ENCODE measurements at places on chromosomes 5 and 9.

GRCh38 chr5:108028412-108028811 is 353.5 kb downstream of the FBXL17 start:
- no peak for DNase-seq

- no peak for DNase-seq
These were observed 832.1 kb upstream of the ZNF608 start for GRCh38 chr5:125578551-125578950.

- DNase-seq: no peak
These were observed 44.4 kb downstream of the RFK start for GRCh38 chr9:76349865-76350264.

GRCh38 chr5:135978993-135979392 is 24.2 kb upstream of the LECT2 start:
- no peak for DNase-seq

DNA sequence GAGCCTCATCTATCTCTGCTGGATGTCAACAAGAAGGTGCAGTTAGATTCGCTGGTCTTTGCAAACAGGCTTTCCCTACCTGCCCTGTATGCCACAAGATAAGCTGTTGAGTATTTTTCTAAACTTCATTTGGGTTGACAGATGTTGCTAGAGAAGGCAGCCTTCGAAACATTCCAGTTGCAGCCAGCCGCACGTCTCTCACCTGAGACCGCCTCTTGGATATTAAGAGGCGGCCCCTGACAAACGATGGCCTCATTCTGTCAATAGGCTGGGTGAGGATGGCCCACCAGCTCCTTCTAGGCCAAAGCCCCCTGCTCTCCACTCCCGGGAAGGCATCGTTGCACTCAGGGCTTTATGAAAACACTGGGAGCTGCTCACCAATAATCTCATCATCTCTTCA is 181.6 kb downstream of the DAB2IP start:
- no peak for DNase-seq

- DNase-seq: no peak
These were observed 27.4 kb upstream of the GCNT1 start for GRCh38 chr9:76431601-76432000.

- DNase-seq: peak; percentile 90
These were observed 368.1 kb upstream of the GRIA1 start for GRCh38 chr5:153122403-153122802.

DNA sequence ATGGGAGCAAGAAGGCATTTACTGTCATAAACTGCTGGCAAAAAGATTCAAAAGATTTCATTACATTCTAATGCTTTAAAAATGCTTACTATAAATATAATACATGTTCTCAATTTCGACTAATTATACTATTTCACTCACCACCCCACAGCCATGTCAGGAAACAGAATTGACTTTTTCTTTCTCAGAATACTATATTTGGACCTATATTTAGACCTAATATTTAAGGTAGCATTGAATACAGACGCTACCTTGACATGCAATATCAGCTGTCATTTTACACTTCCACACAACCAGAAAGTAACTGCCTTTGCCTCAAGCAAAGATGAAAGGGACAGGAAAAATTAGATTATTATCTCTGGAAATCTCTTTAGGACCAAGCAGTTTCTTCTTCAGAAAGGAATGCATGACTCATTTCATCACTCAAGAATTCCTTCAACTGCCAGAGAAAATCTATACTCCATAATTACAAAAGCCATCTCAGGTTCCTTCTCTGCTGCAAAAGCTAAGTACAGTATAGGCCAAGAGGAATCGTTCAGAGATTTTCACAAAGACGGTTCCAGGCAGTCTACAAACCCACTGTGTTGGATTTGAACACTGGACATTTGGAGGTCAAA is 11.8 kb upstream of the UBE2QL1 start:
- no peak for DNase-seq

GRCh38 chr5:139660105-139660922 is 12.2 kb downstream of the CXXC5 start:
- no peak for DNase-seq

GRCh38 chr9:124074746-124075145 is 63.2 kb downstream of the LHX2 start:
- DNase-seq: no peak

GRCh38 chr5:150227606-150228273 is 37.9 kb downstream of the SLC6A7 start:
- no peak for DNase-seq

DNA sequence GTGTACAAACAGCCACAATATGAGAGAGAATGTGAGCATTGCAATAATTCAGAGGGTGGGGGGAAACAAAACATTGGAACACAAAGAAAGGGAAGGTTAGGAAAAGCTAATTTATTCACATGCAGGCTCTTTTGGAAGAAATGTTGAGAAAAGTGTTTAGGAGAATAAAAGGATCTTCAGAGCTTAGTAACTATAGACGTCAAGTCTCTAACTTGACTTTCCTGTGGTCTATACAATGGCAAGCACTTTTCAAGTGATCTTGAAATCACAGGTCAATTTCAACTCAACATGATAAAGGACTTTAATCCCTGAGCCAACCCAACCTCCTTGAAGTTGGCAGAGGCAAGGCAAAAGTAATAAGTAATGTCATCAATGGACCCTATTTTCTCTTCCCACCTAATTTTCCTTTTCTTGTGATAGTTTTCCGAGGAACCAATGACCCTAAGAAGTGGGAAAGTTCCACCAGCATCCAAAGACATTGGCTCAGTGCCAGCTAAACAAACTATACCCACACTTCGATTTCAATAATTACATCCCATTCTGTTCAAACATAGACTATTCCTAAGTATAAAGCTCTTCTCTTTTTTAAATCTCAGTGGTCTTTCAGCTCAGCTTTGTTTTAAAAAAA is 23.7 kb downstream of the RFK start:
- peak; percentile 57 for DNase-seq

DNA sequence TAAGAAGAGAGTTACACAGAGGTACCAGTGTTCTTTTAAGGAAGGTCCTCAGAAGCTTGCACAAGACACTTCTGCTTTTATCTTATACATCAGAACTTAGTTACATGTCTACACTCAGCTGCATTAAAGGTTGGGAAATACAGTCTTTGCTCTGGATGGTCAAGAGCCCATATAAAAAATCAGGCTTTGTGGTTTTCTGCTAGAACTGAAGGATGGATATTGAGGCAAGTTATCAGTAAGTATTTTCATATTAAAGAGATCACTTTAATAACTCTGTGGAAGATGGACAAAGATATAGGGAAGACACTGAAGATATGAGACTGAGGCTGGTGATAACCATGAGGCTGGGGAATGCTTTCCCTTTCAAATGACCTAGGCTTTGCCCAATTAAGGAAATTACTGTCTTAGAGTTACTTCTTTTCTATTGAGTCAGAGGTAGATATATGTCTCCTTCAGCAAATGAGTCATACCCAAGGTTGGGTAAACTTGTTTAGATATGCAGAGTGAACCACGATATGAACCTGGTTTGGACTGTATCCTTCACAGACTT is 87.0 kb upstream of the TNC start:
- no peak for DNase-seq

DNA sequence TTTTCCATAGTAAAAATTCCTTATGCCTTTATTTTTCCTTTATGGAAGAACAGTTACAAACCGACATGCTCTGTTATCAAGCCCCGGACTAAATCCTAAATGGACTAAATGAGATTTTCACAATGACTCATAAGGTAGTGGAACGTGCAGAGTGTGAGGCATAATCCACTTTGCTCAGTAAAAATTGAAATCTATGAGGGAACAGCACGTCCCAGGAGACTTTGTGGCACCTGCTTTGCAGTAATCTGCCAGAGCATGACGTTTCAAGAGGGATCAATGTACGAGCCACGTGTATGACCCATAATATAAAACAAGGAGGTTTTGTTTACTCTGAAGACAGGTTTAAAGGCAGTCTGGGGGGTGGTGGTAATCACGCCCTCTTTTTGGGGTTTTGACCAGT is 83.8 kb upstream of the GNA14 start:
- peak; percentile 31 for DNase-seq

DNA sequence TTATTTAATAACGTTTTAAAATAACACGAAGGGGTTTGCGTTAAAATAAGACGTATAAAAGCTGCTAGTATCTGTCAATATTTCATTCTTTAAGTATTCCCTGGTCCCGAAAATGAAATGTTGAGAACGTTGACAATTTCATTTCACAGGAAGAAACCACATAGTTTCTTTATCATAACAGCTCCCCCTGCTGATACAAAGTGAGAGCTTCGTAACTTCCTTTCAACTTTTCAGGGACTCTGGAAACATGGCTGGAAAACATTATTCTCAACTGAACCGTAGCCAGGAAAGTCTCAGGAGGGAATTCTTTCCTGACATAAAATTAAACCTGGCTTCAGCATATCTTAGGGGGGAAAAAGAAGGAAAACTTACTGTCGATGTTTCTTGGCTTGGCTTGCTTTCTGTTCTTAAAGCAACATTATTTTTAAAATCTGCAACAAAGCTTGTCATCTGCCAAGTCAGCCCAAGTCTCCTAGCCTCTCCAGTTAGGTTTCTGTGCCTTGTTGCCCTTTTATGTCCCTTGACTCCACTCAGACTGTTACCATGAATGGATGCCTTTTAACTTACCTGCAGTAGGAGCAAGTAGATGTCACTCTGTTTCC is 122.9 kb upstream of the DAB2 start:
- no peak for DNase-seq

DNA sequence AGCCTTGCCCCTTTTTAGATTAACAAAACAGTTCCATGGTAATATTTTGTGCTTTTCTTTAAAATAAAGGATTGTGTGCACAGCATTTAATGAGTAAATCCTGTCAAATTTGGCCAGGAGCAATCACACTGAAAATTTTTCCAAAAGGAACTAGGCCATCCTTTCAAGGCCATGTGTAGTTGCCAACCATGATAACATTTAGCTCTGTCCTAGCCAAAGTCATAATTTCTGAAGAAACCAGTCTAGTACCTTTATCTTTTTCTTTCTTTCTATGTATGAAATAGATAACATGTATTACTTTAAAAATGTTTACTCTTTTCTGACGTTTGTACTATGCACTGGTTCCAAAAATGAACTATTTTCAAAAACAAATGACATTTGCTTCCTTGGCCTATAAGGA is 143.7 kb downstream of the PBX3 start:
- no peak for DNase-seq

GRCh38 chr9:127898433-127899127 is 823 bp downstream of the ST6GALNAC6 start:
- no peak for DNase-seq

DNA sequence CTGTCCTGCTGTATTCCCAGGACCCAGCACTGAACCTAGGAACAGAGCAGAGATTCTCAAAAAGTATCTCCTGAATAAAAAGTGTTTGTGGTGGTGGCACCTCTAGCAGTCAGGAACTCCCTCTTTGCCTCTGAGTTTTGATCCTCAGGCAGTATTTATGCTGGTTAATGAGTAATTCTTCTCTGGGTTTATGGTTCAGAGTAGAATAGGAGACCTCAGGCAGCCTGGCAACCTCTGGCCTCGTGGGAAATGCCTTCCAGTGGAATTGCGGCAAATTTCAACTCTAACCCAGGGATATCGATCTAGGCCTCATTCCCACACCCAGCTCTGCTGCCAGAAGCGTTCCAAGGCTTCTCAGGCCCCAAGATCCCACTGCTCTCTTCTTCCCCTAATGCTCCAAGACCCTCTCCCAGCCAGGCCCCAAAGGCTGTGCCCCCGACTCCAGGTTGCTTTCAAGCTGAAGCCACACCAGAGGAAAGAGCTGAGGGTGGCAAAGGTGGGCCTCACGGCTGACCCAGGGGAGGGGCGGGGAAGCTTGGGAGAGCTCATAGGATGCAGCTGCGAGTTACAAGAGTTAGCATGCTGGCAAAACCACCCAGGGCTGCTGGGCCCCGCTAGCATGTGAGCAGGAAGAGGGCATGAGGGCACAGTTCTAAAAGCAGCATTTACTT is 10.9 kb upstream of the HDHD3 start:
- DNase-seq: no peak

- no peak for DNase-seq
These were observed 1381.5 kb upstream of the WWC1 start for GRCh38 chr5:166909926-166910325.

DNA sequence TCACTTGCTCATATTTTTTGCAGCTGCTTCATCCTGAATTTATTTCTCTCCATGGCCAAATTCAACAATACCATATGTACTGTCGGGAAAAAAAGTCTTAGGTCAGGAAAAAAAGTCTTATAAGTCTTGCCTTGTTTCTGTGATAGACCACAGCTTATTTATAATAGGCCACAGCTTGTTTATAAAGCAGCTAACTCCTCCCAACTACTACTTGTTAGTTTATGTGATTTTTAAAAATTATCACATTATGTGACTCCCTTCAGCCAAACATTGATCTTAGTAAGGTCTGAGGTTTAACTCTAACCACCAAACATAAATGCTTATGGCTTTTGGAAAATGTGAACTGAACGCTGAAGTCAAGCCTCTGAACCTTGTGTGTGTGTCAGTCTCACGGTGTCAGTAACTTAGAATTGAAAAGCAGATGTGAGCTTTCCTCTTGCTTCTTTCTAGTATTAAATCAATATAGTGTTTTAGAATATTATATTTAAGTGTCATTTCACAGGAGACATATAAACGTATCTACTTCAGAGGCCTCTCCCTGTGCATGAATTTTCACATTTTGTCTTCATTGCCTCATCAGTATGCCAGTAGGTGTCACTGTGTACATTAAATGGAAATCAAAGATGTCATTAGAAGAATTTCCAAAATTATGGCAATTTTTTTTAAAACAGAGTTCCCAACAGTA is 51.3 kb downstream of the SNX24 start:
- DNase-seq: no peak

DNA sequence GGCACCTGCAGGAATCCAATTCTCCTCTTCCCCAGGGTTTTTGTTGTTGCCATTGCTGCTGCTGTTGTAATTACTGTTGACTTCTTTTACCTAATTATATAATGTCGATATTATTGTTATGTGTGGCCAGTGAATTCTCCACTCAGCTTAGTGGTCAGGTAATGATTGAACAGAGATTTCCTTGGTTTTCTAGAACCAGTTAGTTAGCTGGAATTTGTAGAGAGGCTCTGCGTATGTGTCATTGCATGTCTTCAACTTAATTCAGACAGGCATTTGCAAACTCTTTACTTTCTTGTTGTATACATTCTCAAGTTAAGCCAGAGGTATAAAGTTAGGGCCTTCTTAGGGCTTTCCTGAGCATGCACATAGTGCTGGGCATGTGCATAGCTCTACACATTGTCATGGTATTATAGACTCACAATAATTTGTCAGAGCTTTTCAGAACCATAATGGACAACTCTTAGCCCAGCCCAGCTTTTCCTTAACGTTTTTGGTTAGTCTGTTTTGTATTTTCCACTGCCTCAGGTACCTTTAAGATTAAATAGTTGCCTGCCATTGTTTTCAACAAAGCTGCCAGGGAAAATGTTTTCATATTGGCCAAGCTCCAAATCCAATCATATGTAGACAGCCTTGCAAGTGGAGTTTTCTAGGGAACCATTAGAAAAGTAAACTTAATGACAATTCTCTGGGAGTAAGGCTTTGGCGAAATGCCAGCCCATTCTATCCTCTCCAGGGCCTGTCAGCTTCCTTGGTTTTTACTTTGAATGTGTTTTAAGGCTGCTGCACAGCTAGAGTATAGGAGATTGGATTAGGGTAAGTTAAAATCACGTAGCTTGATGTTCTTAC is 68.1 kb downstream of the UBE2R2 start:
- DNase-seq: peak; percentile 68

GRCh38 chr5:142404046-142404477 is 79.2 kb upstream of the SPRY4 start:
- no peak for DNase-seq

- DNase-seq: no peak
These were observed 351.9 kb downstream of the NFIB start for GRCh38 chr9:13962006-13962405.

- DNase-seq: no peak
These were observed 67.2 kb downstream of the MVB12B start for GRCh38 chr9:126393876-126394275.

GRCh38 chr5:151673421-151673820 is 13.3 kb downstream of the SPARC start:
- no peak for DNase-seq

- DNase-seq: no peak
These were observed 18.1 kb downstream of the ZBTB5 start for GRCh38 chr9:37447111-37447510.
